Chondrocyte (in vitro differentiated cells): ENCODE measurements at places on chromosomes 5 and 9. TPM values are rescaled to one million over a fixed set of nuclear protein-coding genes. Genes with fewer than 3 reads are reported as not detected.

DNA sequence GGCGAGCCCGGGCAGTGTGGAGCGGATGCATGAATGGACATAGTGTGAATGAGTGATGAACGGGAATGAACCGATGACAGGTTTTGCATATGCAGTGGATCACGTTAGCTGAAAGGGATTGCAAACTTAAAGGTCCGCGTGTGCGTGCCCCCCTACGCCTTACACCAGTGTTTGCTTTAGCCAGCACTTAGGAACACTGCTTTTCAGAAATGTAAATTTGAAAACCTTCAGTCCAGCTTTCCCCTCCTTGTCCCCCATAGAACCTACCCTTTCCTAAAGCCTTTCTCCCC, 692 bp downstream of the PSAT1 start:
- no peak for DNase-seq
- peaks cover 47% of the 10 kb centered on the region for H3K4me1 ChIP-seq
- peak overlapping the region; percentile 99 for H3K27ac ChIP-seq
- peak overlapping the region; percentile 91 for H3K4me3 ChIP-seq
- no peaks in the 10 kb centered on the region for H3K27me3 ChIP-seq

DNA sequence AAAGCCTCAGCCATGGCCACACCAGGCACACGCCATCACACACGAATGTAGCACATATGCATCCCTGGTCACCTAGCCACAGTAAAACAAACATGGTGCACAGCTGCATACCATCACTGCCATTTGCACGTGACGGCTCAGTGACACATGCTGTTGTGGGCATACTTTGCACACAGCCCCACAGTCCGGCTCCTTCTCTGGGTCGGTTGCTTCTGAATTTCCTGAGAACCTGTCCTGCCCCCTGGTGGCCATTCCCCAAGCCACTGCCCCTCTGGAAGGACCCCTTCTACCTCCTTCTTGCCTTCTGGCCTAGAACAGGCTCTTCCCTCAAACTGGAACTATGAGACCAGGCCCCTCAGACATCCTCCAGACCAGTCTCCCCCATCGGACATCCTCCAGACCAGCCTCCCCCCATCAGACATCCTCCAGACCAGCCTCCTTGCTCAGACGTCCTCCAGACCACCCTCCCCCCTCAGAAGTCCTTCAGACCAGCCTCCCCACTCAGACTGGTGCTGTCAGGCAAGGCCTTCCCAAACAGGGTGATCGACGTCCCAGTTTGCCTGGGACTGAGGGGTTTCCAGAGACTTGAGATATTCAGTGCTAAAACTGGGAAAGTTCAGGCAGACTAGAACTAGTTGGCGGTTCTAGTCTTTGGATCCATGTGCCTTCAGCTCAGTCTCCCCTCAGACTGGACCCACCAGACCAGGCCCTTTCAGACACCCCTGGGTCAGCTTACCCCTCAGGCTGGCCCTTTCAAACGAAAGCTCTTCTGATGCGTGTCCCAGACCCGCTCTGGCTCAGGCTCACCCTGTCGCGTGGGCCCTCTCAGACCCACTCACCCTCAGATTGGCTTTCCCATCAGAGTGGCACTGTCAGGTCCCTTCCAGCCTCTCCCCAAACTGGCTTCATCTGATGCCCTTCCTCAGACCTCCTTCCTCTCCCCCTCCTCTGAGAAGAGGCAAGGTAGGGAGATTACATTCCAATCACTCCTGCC, 24.3 kb upstream of the ENHO start:
- H3K27me3 ChIP-seq: peaks cover 34% of the 10 kb centered on the region
- no peak overlapping the region for H3K4me3 ChIP-seq
- no peak overlapping the region for H3K27ac ChIP-seq
- DNase-seq: no peak

GRCh38 chr5:132065351-132065937, 5.0 kb downstream of the IL3 start:
- H3K4me1 ChIP-seq: peaks cover 2% of the 10 kb centered on the region
- no peak overlapping the region for H3K27ac ChIP-seq
- H3K36me3 ChIP-seq: no peaks in the 10 kb centered on the region
- no peaks in the 10 kb centered on the region for H3K27me3 ChIP-seq
- H3K4me3 ChIP-seq: no peak overlapping the region

GRCh38 chr5:137310051-137310730, 188.9 kb downstream of the SPOCK1 start:
- H3K36me3 ChIP-seq: no peaks in the 10 kb centered on the region
- H3K4me1 ChIP-seq: peaks cover 34% of the 10 kb centered on the region
- no peak overlapping the region for H3K4me3 ChIP-seq
- no peak for DNase-seq
- H3K27me3 ChIP-seq: no peaks in the 10 kb centered on the region

GRCh38 chr5:89604342-89604741, 721.4 kb upstream of the MEF2C start:
- H3K4me1 ChIP-seq: no peaks in the 10 kb centered on the region
- DNase-seq: no peak
- no peak overlapping the region for H3K27ac ChIP-seq
- no peaks in the 10 kb centered on the region for H3K27me3 ChIP-seq

DNA sequence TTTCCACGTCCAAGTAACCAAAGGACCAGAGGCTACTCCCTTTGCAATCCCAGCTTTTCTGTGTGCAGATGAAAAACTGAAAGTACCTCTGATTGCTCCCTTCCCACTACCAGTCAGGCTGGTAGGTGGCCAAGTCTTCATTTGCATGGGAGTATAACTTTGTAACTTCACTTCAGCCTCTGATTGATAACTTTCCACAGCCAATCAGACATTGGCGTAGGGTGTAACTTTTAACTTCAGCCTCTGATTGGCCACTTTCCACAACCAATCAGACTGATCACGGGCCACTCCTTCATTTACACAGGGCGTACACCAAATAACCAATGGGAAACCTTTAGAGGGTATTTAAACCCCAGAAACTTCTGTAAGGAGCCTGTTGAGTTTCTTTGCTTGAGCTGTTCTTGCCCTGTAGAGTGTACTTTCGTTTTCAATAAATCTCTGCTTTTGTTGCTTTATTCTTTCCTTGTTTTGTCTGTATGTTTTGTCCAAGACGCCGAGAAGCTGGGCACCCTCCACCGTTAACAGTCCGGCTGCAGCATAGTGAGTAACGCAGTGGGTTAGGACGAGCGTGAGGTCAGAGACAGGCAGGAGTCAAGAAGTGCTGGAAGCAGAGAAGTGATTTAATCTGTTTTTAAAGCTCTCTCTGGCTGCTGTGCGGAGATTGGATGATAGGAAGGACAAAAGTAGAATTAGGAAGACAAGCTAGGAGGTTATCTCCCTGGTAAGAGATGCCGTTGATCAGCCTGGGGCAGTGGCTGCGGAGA, 3.5 kb upstream of the EXOSC2 start:
- H3K27me3 ChIP-seq: no peaks in the 10 kb centered on the region
- peak overlapping the region; percentile 52 for H3K4me3 ChIP-seq
- peaks cover 23% of the 10 kb centered on the region for H3K4me1 ChIP-seq
- H3K36me3 ChIP-seq: no peaks in the 10 kb centered on the region
- H3K27ac ChIP-seq: peak overlapping the region; percentile 72

- H3K36me3 ChIP-seq: peaks cover 3% of the 10 kb centered on the region
- no peak overlapping the region for H3K27ac ChIP-seq
- DNase-seq: no peak
These were observed 190.1 kb downstream of the ATPSCKMT start for GRCh38 chr5:10059556-10059955.

The TERT gene
- total RNA-seq: not detected in 3 replicates

The PRELID2 gene
- total RNA-seq: 2.5 to 6.6 TPM (median 6.2 TPM) in 3 replicates

DNA sequence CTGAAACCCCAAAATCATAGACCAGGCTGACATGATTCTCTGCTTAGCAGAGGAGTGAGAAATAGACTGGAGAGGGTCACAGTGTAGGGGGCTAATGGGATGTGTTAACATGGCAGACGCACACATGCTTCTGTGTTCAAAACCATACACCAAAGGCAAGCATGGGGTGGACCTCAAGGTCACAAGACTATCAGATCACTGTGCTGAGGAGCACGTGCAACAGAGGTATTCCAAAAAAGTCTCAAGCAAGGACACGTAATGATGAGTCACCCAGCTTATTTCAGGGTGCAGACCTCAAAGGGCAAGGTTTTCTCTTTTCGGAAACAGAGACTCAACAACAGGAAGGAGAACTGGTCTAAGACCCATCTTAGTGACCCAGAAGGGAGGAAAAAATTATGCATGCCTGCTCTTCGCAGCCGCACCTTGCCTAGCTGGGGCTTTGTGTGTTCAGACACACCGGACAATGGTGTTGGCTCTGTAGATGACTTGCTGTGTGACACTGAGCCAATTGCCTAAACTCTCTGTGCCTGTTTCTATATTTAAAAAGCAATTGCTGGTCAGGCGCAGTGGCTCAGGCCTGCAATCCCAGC, 20.3 kb downstream of the WHRN start:
- no peaks in the 10 kb centered on the region for H3K36me3 ChIP-seq
- no peak overlapping the region for H3K27ac ChIP-seq
- H3K4me3 ChIP-seq: no peak overlapping the region
- no peaks in the 10 kb centered on the region for H3K27me3 ChIP-seq
- H3K4me1 ChIP-seq: peaks cover 6% of the 10 kb centered on the region

GRCh38 chr5:137032929-137033328, 466.2 kb downstream of the SPOCK1 start:
- peaks cover 5% of the 10 kb centered on the region for H3K4me1 ChIP-seq
- no peaks in the 10 kb centered on the region for H3K36me3 ChIP-seq
- no peak overlapping the region for H3K4me3 ChIP-seq
- no peak overlapping the region for H3K27ac ChIP-seq
- peak; percentile 79 for DNase-seq
- no peaks in the 10 kb centered on the region for H3K27me3 ChIP-seq

GRCh38 chr9:131874447-131874846, 134.6 kb upstream of the RAPGEF1 start:
- H3K27ac ChIP-seq: no peak overlapping the region
- DNase-seq: no peak
- no peaks in the 10 kb centered on the region for H3K27me3 ChIP-seq
- H3K4me3 ChIP-seq: no peak overlapping the region
- peaks cover 14% of the 10 kb centered on the region for H3K36me3 ChIP-seq
- H3K4me1 ChIP-seq: no peaks in the 10 kb centered on the region

DNA sequence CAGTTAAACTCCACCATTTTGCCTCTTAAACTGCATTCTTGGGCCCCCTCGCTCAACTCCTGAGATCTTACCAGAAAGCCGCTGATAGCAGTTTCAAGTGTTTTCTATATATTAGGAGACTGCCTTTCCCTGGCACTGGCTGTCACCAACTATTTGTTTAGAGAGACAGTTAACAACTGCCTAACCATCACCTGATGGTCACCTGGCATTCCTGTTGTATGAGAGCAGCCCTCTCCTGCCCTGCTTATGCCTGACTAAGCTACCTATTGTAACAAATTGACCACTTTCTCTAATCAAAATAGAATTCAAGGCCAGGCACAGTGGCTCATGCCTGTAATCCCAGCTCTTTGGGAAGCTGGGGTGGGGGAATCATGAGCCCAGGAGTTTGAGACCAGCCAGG, 28.0 kb upstream of the SIL1 start:
- no peaks in the 10 kb centered on the region for H3K4me1 ChIP-seq
- H3K27me3 ChIP-seq: no peaks in the 10 kb centered on the region
- H3K4me3 ChIP-seq: no peak overlapping the region
- no peak for DNase-seq
- H3K36me3 ChIP-seq: no peaks in the 10 kb centered on the region
- H3K27ac ChIP-seq: no peak overlapping the region

The PCDHGA1 gene
- total RNA-seq: 0.10 to 0.23 TPM (median 0.15 TPM) in 3 replicates

- H3K36me3 ChIP-seq: no peaks in the 10 kb centered on the region
- peaks cover 3% of the 10 kb centered on the region for H3K4me1 ChIP-seq
- no peak for DNase-seq
- peaks cover 15% of the 10 kb centered on the region for H3K27me3 ChIP-seq
- H3K4me3 ChIP-seq: no peak overlapping the region
- H3K27ac ChIP-seq: no peak overlapping the region
These were observed 36.2 kb upstream of the PTCH1 start for GRCh38 chr9:95552814-95553546.
